Stimulated activated CD4-positive, alpha-beta T cell treated with anti-CD3 and anti-CD28 coated beads, Interleukin-12 subunit alpha, Interleukin-12 subunit beta, amount 100 ng/mL, for 48 hours (primary cell): ENCODE measurements at places on chromosomes 5 and 9.

- DNase-seq, result no peak
Measured at GRCh38 chr5:52909192-52909591, 80.0 kb upstream of the ITGA2 start.

DNA sequence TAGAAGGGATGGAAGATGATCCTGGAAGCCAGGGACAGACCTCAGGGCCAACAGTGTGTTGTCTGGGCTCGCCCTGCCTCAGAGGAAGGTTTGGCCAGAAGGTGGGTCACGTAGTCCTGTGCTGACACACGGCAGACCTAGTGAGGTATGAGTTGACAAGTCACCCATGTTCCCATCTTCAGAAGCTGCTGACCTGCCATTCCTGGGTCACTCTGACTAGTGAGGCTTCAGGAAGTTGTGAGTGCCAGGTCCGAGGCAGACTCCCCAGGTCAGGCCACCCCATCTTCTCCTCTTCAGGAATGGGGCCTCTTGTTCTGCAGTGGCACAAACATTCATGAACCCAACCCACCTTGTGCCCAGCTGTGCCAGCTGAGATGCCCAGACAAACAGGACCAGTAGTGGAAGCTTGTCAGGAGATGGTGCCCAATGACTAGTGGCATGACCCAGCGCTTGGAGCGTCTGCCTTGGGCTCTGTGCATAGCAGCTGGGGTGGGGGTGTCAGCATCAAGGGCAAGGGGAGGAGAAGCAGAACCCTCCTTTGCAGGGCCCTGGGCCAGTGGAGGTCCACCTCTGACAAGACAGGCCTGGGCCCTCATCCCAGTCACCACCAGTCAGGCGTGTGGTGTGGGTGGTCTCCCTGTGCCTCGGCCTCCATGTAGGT lies 16.8 kb upstream of the ANGPTL2 start:
- no peak for DNase-seq

GRCh38 chr5:91168859-91169258 lies 214.3 kb downstream of the ARRDC3 start:
- no peak for DNase-seq

- DNase-seq, result no peak
Measured at GRCh38 chr5:149937610-149938009, 7.0 kb downstream of the PDE6A start.

GRCh38 chr9:111762556-111762955 lies 32.2 kb downstream of the SHOC1 start:
- no peak for DNase-seq

- no peak for DNase-seq
Measured at GRCh38 chr5:72949481-72949880, 6.4 kb upstream of the FCHO2 start.

GRCh38 chr5:39373791-39374190 lies 9.5 kb upstream of the C9 start:
- no peak for DNase-seq

DNA sequence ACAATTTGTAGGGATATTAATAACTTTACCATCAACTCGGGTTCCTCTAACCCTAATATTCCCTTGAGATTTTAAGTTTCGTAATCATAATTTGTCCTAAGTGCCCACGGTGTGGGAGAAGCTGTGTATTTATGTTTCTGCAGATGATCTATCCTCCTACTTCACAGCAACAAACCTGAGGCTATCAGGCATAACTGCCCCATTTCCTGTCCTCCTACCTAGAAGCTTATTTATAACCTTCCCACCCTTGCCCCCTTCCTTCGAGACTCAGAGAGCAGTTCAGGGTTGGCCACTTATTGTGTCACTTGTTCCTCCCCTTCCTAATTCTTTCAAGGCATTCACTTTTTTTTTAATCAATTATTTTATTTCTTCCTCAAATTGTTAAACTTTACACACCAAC lies 29.6 kb upstream of the LCP2 start:
- DNase-seq, result no peak

- no peak for DNase-seq
Measured at GRCh38 chr5:59648949-59649921, 244.3 kb downstream of the PDE4D start.

DNA sequence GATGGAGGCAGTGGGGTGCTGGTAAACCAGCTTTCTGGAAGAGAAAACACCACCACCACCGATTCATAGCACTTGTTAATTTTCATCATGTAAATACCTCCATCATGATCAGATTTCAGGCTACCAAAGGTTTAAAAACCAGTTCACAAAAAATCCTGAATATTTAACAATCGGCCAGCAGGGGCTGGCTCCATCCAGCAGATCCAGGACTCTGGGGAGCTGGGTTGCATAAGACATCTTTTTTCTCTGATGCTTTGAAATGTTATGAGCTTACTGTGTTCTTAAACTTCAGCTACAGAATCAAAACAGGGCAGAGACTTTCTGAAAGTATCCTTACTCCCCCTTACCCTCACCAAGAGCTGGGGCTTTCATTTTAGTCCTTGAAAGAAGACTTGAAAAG lies 14.6 kb upstream of the RNF183 start:
- no peak for DNase-seq

GRCh38 chr5:177983763-177984583 lies 12.1 kb downstream of the PROP1 start:
- no peak for DNase-seq

DNA sequence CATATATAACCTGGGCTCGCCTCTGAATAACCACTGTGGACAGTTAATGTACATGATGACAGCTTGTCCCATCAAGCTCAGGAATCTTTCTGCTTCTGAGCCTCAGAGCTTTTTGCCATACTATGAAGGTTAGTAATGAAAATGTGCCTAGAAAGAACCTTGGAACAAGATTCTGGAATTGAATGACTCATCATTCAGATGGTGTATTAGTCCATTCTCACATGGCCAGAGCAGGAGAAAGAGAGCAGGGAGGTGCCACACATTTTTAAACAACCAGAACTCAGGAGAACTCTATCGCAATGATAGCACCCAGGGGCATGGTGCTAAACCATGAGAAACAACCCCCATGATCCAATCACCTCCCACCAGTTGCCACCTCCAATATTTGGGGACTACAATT lies 542.1 kb downstream of the PRR16 start:
- DNase-seq, result no peak

- no peak for DNase-seq
Measured at GRCh38 chr5:170721681-170722080, 61.8 kb upstream of the GABRP start.

- DNase-seq, result no peak
Measured at GRCh38 chr9:137266585-137267453, 10.7 kb upstream of the TOR4A start.

GRCh38 chr9:24899463-24899862 lies 353.8 kb upstream of the IZUMO3 start:
- DNase-seq, result no peak

GRCh38 chr5:66118304-66118703 lies 25.8 kb upstream of the SREK1 start:
- DNase-seq, result no peak

- no peak for DNase-seq
Measured at GRCh38 chr9:114656301-114656700, 1.3 kb downstream of the TEX53 start.

DNA sequence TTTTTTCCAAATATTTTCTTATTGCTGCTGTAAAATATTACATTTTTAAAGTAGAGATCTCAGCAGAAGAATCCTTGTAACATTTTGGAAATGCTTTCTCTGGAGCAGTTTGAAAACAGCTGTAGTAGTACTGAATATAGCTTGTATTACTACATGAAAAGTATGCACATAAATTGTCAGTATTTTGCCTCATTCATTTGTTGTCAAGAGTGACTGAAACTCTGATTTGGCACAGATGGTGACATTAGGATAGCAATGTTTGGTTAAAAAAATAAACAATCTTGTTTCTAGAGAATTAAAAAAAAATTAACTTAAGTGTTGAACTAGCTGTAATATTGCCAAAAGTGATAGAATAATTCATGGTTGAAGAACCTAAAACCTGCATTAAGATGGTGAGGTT lies 90.4 kb downstream of the NNT start:
- no peak for DNase-seq

DNA sequence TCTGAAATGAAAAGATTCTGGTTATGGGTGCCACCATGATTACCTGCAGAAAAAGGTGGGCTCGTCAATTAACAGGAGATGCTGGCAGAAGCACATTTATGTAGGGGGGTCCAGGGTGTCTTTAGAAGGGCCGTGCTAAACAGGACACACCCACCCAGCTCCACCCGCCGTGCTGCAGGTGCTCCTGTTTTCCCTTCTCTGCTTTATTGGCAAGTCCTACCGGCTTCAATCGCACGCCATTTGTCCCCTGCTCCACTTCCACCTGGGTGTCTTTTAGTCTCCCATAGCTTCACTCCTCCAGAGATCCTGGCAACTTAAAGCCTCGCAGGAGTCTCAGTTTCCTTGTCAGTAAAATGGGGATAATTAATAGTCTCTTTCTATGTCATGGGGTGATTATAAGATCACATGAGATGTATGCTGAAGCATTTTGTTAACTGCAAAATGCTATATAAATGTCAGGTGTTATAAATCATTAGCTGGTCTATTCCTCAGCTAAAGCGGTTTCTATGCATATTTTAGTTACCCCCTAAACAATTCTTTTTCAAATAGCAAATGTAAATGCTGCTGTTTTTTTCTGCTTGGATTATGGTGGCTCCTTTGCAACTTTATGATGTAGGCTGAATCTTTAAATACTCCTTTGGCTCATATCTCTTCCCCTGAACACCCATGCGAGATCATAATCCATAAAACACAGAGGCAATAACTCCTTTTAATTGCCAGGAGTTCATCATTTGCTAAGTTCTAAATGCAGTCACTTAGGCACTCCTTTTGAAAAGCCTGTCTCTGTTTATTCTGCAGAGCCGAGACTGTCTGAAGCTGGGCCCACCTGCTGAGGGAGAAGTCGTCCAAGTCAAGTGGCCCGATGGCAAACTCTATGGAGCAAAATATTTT lies 406.9 kb downstream of the KDM4C start:
- DNase-seq, result no peak

GRCh38 chr9:114694719-114695269 lies 12.8 kb upstream of the TEX48 start:
- DNase-seq, result no peak

- DNase-seq, result no peak
Measured at GRCh38 chr5:135373736-135374515, 25.1 kb downstream of the MACROH2A1 start.

DNA sequence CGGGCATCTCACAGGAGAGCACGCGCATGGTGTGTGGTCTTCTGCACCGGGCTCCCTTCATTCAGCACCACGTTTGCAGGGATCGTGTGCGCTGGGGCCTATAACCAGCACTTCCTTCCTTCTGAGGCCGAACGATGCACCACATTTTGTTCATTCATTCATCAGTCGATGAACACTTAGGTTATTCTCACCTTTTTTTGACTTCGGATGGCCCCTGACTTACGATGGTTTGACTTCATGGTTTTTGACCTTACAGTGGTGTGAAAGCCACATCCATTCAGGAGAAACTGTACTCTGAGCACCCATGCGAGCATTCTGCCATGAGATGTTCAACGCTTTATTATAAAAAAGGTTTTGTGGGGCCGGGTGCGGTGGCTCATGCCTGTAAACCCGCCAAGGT lies 27.5 kb downstream of the TSPAN17 start:
- DNase-seq, result no peak

DNA sequence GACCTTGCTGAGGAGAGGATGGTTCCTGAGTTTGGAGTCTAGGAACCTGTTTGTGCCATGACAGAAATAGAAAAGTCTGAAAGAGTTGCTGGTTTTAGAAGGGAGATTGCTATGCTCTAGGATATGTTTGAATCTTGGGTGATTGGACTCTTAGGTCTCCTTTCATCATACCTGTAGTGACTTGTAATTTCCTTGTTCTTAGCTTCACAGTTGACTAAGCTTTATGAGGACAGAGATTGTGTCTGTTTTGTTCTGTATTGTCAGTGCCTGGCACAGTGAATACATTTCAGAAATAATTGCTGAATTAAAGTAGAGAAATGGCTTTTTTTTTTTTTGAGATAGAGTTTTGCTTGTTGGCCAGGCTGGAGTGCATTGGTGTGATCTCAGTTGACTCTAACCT lies 31.5 kb downstream of the GAPVD1 start:
- DNase-seq, result no peak

DNA sequence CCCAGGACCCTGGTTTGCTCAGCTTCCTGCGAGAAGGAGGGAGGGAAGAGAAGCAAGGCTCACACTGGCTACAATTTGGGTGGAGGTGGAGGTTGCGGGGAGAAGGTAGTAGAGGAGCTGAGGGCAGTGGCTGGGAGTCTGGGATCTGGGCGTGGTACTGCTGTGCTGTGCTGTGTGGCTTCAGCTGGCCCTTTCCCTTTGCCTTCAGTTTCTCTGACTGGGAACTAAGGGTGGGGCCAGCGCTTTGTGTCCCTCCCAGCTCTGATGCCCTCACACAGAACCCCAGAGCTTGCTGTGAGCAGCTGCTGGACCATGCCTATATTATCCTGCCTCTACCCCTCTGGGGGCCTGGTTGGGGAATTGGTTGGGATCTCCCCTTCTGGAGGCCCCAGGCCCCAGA lies 60.9 kb downstream of the RGS3 start:
- no peak for DNase-seq

GRCh38 chr5:121630402-121630801 lies 221.3 kb upstream of the FTMT start:
- no peak for DNase-seq

GRCh38 chr5:6543346-6543730 lies 89.5 kb downstream of the NSUN2 start:
- no peak for DNase-seq

GRCh38 chr9:96159596-96159995 lies 142.4 kb downstream of the HSD17B3 start:
- no peak for DNase-seq

DNA sequence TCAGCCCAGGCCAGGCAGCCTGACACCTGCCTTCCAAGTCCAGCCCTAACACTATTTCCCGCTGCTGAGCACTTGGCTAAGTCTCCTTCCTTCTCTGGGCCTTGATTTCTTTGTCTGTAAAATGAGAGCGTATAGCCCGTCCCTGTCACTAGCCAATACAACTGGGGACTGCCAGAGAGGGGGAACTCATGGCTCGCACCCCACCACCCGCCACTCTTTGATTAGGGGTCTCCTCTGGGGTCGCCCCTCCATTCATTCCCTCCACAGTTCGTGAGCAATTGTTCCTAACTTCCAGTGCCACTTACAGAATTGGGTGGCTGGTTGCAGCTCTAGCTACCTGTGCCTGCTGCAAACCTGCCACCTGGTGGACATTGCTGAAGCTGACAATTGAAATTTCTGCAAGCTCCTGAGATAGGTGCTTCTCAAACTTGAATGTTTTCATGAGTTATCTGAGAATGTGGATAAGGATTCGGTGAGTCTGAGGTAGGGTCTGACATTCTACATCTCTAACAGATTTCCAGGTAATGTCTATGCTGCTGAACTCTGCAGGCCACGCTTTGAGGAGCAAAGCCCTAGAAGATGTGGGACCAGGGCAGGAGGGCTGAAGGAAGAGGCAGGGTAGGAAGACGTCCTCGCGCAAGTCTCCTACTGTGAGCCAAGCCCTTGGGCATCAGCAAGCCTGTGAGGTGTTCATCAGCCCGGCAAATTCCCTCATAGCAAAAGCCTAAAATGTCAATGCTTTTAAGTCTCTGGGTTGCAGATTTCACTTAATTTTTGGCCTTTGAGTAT lies 13.3 kb upstream of the RECK start:
- peak; percentile 65 for DNase-seq

- no peak for DNase-seq
Measured at GRCh38 chr9:17824191-17824590, 245.3 kb downstream of the SH3GL2 start.
